ENCODE measurements at places on chromosomes 13 and 19.
A peak's percentile ranks its signal among the peaks of the same experiment; 100 is the strongest.

DNA sequence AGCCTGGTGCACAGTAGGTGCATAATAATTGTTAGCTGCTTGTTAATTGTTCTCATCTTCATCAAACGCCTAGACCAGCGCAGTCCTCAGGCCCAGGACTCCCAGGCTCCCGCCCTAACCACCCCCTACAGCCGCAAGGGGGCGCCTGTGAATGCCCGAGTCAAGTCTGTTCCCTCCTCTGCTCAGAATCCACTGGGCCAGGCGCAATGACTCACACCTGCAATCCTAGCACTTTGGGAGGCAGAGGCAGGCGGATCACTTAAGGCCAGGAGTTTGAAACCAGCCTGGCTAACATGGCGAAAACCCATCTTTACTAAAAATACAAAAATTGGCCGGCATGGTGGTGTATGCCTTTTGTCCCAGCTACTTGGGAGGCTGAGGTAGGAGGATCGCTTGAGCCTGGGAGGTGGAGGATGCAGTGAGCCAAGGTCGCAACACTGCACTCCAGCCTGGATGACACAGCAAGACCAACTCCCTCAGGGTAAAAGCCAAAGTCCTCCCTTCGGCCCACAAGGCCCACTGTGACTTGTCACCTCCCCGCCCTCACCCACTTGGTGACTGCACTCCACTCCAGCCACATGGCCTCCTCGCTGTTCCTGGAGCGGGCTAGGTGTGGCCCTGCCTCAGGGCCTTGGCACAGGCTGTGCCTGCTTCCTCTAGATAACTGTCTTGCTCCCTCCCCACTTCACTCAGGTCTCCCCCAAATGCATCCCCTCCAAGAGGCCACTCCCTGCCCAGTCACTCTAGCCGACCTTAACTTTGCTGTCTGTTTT, 9.1 kb downstream of the ZNF653 start:
- DNase-seq = peak; percentile 77

- no peak for DNase-seq
Measured at GRCh38 chr19:54021363-54021762, 29.9 kb downstream of the CACNG6 start.

DNA sequence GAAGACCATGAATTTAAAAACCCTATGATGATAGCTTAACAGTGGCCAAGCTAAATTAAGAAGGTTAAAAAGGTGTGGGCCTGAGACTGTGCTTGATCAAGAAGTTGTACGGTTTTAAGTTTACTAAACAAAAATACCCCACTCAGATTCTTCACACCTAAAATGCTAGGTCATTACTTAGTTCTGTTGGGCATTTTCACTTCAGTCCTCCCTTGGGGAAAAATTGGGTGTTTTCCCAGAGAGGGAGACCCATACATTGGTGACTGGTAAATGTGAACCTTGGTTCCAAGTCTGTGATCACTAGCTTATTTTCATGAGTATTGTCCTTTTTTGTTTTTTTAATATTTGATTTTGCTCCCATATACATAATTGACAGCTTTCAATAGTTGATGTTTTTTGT, 44.4 kb downstream of the MTUS2 start:
- no peak for DNase-seq

- no peak for DNase-seq
Measured at GRCh38 chr13:75467040-75467728, 14.8 kb downstream of the TBC1D4 start.
